ENCODE measurements at places on chromosomes 2 and 18.
A peak's percentile ranks its signal among the peaks of the same experiment; 100 is the strongest.

DNA sequence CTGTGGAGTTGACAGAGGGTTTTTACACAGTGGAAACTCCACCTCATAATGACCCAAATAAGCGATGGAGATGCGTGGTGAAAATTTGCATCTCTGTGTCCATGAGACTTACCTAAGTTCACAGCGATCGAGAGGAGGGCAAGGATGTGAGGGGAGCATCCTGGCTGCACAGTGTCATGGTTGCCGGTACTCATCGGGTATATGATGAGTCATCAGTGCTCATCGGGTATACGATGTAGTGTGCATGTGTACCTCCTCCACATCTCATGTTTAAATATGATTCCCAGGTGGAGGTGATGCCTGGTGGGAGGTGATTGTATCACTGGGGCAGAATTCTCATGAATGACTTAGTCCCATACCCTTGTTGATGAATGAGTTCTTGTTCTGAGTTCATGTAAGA lies 233.5 kb downstream of the MYT1L start:
- DNase-seq = no peak

DNA sequence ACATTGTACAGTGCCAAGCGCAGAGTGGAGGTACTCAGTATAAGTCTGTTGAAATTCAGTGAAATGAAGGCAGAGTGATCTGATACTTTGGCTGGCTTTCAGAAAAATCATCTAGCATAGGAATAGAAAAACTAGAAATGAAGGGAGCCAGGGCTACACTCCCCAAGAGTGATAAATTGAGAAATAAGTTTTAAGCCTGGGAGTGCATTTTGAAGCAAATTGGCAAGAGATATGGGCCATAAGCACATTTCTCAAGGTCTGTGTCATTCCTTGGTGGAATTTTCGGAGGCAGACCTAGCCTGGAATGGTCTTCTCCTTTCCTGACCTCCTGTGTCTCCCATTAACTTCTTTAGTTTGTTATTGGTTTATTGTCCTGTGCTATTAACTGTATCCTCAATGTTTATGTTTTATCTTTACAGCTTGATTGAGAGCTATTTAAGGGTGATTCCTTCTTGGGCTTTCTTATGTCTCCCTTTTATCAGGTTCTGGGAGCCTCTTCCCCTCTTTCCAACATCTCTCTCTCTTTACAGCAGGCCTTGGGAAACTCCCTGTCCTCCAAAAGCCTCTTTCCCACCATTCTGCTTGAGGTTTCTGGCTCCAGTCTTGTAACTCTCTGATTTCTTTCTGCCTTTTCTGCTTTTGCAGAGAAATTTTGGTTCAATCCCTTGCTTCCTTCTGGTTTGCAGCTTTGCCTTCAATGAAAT lies 649.5 kb downstream of the SLC4A3 start:
- DNase-seq = no peak

DNA sequence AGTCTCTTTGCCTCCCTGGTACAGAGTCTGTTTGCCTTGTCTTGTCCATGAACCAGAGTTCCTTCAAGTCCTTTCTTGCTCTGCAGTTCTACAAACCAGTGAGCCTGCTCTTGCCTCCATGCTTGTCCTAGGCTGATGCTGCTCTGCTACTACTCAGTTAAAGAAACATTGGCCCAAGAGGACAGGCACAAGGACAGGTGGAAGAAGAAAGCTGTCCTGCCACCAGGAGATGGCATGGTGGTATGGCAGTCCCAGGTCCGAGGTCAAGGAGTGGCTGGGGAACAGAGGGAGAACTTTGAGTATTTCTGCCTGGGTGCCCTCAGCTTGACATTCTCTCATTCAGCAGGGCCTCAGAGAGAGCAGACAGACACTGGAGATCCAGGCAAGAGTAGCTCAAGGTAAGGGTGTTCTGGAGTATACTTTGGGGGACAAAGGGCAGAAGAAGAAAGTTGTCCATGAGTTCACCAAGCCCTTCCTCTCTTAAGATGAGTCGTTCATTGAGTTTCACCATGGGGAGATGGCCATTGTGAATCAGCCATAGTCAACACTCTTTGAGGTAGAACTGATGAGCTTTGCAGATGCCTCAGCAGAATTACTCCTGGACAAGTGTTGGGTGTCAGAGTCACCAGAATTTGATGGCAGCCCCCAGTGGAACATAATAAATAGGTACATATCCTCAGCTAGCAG lies 20.4 kb downstream of the TTC32 start:
- no peak for DNase-seq

DNA sequence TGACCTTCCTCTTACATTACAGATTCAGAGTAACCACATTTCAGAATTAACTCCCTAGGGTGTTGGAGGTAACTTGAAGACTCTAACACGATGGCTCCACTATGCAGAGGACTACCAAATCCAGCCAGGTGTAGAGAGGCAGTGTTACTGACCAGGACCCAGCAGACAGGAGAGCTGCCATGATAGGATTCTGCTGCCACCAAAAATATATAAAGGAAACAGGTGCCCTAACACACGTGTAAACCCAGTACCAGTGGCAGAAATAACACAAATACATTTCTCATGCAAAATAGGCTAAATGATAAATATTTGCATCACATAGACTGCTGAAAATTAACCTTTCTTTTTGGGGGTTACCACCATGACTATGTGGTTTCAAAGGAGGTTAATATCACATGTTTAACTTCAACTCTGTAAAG lies 7.0 kb downstream of the ZBTB14 start:
- no peak for DNase-seq

- no peak for DNase-seq
Observed at GRCh38 chr2:63840081-63840784, 1.5 kb upstream of the UGP2 start.

DNA sequence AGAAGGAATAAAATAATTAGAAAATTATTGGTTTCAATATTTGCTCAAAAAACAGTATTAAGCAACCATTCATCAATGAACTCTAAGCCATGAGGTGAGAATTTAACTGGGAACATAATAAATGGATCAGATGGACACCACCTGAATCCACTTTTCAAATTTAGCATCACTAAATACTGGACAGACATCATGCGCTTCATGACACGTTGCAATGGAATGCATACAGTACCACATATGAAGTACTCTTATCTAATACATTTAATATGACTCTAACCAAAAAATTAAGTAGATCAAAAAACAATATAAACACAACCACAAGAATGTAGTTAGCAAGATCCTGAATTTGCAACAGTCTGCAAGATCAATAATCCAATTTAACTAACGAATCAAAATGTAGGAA lies 76.6 kb downstream of the COBLL1 start:
- no peak for DNase-seq

DNA sequence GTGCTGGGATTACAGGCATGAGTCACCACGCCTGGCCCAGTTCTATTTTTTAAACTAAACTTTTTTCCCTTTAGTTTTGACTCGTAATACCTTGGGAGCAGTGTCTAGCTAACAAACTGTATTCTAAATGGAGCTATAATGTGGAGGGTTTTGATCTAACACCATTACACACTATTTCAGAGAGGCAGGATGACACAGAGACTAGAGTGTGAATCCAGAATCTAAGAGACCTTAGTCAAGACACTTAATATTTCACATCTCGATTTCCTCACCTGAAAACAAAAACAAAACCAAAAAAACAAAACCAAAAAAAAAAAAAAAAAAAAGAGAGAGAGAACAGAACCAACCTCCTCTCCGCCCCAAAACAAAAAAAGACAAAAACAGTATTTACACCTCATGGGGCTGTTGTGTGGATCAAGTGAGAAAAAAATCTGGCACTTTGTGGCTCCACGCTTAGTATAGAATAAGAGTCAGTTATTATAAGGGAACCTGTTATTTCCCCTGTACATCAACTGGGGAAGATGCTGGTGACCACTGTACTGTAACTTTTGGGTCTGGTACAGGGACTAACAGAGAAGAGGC lies 31.3 kb downstream of the DARS1 start:
- DNase-seq = no peak

GRCh38 chr18:63895190-63895589 lies 7.7 kb downstream of the SERPINB2 start:
- DNase-seq = no peak

DNA sequence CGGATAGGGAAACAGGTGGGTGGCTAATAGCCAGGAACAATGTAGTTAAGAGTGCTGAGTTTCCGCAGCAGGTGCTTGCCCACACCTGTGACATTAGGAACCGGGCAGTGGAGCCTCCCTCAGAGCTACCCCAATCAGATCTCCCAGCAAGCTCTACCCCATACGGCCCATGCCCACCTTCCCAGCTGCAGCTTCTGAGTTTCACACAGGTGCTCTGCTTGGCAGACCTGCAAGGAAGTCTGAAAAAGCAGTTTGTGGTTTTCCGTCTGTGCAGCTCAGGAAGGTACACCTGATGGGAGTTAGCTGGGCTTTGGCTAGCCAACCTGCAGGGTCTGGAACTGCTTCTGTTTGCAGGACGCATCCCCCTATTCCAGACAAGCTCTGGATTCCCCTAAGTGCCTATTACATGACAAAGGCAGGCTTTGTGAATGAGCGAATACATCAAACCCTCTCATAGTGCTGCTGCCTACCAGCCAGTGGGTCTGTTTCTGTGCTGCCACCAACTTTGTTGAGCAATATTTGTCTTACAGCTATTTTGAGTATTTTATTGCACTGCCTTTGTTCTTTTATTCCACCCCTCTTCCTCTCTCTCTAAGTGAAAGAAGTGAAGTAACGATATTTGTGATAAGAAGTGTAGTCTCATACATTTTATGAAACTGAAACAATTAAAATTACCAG lies 24.7 kb upstream of the CEP68 start:
- no peak for DNase-seq

DNA sequence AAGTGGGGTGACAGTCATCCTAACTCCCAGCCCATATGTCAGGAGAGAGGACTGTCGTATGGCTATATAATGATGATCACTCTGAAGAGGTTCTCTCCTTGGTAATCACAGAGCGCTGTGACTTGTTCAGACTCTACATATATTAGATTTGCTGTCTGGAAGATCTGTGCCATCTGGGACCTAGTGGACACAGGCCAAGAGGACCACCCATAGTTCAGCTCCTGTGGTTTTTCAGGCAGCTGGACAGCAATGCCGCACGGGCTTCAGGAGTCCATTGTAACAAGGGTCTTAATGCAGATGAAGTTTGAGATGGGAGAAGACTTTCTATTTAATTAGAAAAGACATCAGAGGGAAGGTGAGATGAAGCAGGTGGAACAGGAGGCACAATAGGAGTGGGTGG lies 40.1 kb upstream of the EPHA4 start:
- DNase-seq = no peak

DNA sequence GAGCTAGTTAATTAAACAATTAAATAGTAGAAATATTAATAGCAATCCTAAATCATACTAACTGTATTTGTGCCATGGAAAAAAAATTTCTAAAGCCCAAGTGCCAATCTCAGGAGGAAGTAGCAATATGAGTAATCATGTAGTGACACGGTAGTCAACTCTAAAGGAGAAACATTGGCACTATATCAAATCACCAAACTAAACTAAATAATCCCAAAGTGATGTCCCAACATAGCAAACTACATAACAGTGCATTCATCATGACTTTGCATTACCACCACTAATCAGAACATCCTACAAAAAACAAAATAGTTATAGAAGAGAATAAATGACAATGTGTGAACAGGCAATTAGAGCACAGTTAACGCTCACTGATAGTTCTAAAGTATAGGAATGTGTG lies 195.1 kb downstream of the EXOC6B start:
- no peak for DNase-seq

DNA sequence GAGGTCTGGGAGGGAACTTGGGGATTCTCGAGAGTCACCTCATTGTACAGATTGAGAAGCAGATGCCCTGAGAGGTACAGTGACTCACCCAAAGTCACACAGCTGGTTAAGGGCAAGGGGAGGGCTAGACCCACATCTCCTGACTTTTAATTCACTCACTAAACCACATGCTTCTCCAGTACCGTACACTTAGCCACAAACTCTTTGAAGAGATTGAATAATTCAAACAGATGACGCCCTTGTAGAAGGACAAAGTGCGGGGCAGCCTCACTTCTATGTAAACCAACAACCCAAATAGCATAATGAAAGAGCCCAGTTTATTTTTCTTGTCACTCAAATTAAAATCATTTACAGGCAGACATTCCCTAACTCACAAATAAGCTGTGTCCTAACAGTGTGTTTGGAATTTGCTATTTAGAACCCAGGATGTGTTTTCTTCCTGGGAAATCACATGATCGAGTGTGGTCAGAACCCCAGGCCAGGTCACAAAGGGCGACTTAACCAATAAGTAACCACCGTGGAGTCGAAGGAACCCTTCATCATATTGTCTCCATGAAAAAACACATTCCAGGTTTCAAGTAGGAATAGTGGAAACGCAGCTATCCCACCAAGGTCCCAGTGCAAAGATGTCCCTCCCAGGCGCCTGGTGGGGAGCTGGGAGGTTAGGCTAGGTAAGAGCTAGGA lies 35.8 kb upstream of the PTPN4 start:
- no peak for DNase-seq

DNA sequence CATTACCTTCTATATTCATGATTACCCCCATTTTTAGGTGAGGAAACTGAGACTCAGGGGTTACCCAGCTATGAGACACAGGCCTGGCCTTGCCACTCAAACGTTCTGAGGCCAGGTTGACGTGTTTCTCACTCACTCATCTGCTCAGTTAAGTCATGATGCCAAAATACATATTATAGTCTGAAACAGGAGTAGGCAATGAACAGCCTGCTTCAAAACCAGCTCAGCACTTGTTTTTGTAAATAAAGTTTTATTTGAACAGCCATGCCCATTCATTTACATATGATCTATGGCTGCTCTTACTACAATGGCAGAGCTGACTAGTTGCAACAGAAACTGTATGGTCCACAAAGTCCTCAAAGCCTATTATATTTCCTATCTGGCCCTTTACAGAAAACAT lies 74.1 kb upstream of the SMAD2 start:
- no peak for DNase-seq

GRCh38 chr2:3423492-3424170 lies 44.1 kb downstream of the TRAPPC12 start:
- DNase-seq = peak; percentile 22

GRCh38 chr2:106085181-106085940 lies 108.7 kb downstream of the UXS1 start:
- no peak for DNase-seq

DNA sequence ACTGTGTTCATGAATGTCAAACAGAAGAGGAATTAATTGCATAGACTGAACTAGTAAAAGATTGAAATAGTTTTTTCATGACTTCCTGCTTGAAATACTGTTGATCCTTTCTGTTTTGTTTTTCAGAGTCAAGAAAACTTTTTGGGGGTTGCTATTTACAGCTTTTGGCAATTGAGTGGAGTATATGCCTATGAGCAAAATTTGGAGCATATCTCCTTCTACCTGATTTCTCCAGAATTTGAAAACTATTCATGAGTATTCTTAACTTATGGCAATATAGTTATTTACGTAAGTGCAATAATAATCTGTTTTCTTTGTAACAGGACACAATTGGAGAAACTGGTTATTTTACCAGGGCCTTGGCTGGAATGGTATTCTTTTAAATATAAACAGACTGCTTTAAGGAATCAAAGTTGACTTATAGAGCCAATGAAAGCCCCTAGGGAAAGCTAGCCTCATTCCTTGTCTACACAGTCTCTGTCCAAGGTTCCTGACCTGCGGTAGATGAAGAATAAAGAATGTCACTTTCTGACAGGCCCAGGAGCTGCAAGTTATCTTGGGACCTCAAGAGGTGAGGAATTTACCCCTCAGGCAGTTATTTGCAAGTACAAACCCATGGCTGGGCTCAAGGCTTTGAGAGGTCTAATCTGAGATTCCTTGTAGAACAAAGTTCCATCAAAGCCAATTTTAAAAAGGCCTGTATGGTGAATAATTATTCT lies 193.5 kb upstream of the NDUFV2 start:
- DNase-seq = no peak

- DNase-seq = no peak
Observed at GRCh38 chr2:237336131-237336530, 77.8 kb downstream of the COL6A3 start.

- DNase-seq = no peak
Observed at GRCh38 chr2:220811952-220812570, 760.0 kb downstream of the EPHA4 start.

GRCh38 chr2:173830170-173830569 lies 135.0 kb downstream of the SP3 start:
- DNase-seq = no peak
